ENCODE measurements at places on chromosomes 1 and 21.

- DNase-seq, result no peak
Observed at GRCh38 chr1:196193896-196194559, 414.2 kb downstream of the KCNT2 start.

- DNase-seq, result no peak
Observed at GRCh38 chr1:115237023-115237422, 101.0 kb downstream of the NGF start.

GRCh38 chr1:53733975-53734649 lies 4.9 kb downstream of the GLIS1 start:
- no peak for DNase-seq

DNA sequence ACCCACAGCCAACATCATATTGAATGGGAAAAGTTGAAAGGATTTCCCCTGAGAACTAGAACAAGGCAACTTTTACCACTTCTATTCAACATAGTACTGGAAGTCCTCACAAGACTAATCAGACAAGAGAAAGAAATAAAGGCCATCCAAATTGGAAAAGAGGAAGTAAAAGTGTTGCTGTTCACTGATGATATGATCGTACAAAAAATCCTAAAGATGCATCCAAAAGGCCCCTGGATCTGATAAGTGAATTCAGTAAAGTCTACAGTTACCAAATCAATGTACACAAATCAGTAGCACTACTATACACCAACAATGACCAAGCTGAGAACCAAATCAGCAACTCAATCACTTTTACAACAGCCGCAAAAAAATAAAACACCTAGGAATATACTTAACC lies 28.3 kb downstream of the RAB3GAP2 start:
- DNase-seq, result no peak

GRCh38 chr1:41508290-41508689 lies 23.8 kb upstream of the EDN2 start:
- no peak for DNase-seq

- DNase-seq, result no peak
Observed at GRCh38 chr1:224884361-224884801, 45.1 kb upstream of the DNAH14 start.

All from HCT116 (cell line).